ENCODE measurements at places on chromosomes 13 and 19.

GRCh38 chr13:113367771-113368170 lies 3.8 kb upstream of the GRTP1 start:
- DNase-seq: no peak

DNA sequence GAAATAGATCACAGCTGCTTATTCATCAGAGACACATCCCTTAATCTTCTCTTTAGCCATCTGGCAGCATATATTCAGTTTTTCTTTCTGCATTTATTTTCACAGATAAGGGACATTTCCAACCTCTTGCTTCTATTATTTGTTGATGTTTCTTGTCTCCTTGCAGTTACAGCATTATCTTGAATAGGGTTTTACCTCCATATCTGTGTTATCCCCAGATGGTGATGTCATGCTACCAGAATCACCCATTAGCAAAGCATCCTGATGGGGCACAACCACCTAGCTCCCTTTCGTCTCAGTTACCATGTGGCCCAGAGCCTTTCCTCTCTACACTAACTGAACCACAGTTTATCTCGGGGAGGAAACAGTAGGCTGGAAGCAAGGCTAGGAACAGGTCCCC lies 483.9 kb downstream of the FOXO1 start:
- DNase-seq: no peak

GRCh38 chr19:58154287-58154678 lies 3.7 kb upstream of the ZNF329 start:
- DNase-seq: no peak

DNA sequence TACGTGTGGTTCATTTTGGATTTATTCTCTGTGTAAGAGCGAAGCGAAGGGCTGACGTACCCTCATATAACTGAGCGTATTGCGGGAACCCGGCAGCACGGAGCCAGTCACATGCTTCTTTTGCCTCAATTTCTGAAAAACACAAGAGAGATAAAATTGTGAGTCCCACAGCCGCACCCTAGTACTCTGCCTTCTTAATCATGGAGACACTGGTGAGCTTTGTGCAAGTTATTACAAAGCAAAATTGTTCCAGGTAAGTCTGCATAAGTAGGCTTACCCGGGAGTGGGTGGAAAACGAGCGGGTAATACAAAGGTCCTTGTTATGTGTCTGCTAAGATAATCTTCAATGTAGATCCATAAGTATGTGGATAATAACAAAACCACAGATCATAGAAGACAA lies 118.1 kb downstream of the STARD13 start:
- no peak for DNase-seq

- no peak for DNase-seq
Observed at GRCh38 chr13:52012512-52012836, 276 bp downstream of the ALG11 start.

DNA sequence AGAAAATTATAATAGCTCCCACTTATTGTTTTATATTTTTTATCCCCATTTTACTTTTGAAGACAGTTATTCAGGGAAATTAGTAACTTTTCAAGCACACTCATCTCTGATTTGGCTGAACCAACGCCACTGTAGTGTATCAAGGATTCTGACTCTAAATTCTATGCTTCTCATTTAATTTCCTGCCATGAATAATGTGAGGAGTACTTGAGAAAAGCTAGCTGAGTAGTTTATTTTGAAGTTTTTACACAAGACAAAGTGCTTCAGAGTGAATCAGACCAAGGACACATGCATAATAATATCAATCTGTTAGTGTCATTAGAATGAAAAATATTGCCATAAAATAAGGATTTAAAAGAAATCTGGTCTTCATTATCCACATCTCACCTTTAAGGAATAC lies 329.9 kb downstream of the SLITRK6 start:
- DNase-seq: no peak

- DNase-seq: no peak
Observed at GRCh38 chr13:70042193-70042592, 65.4 kb upstream of the ATXN8OS start.

DNA sequence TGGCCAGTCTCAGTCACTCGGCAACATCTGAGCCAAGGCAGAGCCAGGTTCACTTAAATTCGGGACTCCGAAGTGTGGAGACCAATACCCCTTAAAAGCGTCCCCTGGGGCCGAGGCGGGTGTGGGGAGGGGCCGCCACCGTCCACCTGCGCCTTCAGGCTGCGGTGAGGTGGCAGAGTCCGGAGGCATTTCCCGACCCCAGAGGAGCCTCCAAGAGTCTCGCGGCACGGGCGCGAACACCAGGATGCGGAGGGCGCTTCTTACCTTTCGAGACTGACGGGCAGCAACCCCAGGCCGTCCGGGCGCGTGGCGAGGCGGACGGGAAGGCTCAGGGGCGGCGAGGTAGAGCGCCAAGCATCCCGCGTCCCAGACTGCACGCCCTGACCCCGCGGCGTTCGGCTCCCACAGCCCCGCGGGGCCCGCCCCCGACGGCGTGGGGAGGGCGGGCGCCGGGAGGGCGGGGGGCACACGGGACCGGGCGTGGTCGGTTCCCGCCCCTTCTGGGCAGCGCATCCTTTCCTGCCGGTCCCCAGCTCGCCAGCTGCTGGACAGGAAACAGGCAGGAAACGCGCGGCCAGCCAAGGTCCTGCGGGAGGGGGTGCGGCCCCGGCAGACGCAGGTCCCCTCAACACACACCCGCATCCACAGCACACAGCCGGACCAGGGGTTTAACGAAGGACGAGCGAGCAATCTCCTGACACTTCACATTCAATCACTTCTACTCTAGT lies at the start of gene THSD1:
THSD1 (minus strand) TSS at position 406 of the 728 bp plus-strand sequence. CDS start 3,572 bp downstream, outside the sequence.
- DNase-seq: no peak

DNA sequence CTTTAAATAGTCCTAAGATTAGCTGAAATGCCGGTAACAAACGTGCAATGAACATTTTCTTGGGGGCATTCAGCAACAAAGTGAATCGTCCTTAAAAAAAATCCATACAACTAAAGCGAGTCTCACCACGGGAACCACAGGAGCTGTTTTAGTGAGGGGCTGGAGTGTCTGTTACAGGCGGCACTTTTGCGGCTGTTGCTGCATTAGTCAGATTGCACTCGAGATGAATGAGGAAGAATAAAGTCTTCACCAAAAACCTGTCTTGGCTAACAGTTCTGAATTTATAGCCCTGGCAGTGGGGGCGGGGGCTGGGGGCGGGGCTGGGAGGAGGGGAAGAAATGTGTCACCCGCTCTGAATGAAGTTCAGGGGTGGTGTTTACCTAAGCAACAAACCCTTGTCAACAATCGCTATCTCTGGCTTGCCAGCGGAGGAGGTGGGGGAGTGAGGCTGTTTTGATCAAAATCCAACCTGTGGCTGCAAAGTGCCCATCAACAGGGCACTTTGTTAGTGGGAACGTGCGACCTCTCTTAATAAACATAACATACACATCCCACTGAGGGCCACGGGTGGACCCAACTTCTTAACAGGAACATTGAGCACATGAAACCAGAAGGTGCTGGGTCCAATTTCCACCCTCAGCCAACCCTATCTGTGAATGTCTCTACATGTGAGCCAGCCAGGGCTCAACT lies 44.5 kb downstream of the RFX2 start:
- no peak for DNase-seq

GRCh38 chr13:113596321-113597200 lies 12.0 kb downstream of the TFDP1 start:
- DNase-seq: no peak

DNA sequence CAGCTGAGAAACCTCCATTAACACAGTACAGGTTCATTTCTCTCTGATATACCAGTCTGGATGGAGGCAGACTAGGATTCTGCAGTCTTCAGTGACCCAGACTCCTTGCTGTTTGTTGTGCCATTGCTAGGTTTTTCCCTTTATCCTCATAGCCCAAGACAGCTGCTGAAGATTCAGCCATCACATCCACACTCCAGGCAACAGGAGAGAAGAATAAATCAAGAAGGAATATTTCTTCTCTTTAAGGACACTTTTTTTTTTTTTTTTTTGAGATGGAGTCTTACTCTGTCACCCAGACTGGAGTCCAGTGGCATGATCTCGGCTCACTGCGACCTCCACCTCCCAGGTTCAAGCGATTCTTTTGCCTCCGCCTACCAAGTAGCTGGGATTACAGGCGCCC lies 14.3 kb downstream of the CLPTM1 start:
- no peak for DNase-seq
